T-helper 2 cell (primary cell): ENCODE measurements at places on chromosomes 7 and 10.

- DNase-seq: no peak
Observed at GRCh38 chr10:51960494-51960895, 261.1 kb upstream of the CSTF2T start.

GRCh38 chr7:27940341-27940740, 200.4 kb downstream of the TAX1BP1 start:
- DNase-seq: no peak

DNA sequence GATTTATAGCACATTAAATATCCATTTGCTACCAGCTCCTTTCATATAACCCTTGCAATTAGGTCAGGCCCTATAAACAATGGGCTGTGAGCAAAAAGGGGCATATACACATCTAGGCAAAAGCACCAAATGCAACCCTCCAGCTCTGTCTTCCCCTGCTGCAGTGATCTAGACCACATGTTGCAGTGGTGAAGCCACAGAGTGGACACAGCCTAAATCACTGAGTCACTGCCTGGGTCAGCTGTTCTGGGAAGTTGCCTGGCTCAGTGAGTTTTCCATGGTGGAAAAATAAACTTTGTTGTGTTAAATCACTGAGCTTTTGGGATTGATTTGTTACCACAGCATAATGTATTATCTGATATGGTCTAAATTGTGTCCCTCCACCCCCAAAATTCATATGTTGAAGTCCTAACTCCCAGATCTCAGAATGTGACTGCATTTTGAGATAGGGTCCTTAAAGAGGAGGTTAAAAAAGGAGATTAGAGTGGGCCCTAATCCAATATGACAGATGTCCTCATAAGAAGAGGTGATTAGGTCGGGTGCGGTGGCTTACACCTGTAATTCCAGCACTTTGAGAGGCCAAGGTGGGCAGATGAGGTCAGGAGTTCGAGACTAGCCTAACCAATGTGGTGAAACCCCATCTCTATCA, 70.4 kb downstream of the ZFAND4 start:
- DNase-seq: no peak

DNA sequence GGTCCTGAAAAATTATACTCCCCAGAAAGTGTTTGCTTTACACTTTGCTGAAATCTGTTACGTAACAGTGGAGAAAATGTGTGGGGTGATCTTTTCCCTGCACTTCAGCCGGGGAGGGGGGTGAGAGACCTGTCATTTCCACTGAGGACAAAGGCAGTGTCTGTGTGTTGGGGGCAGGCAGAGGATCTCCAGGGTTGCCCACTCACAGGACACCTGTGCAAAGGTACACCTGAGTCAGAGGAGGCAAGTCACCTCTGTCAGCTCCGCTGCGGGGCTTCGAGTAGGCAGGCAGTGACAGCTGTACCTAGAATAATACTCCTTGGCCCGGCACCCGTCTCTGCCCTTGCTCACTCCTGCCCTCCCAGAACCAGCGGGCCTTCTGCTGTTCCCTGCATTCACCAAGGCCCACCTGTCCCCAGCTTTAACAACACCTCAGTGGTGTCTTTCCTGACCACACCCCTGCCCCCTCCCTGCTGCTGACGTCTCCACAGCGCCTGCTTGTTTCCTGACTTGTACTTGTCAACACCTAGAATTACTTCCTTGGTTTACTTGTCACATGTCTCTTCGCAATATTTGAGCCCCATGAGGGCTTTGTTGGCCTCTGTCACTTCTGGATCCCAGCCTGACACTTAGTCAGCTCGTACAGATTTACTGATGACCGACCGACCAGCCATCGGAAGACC, 159.2 kb downstream of the NEURL1 start:
- no peak for DNase-seq

DNA sequence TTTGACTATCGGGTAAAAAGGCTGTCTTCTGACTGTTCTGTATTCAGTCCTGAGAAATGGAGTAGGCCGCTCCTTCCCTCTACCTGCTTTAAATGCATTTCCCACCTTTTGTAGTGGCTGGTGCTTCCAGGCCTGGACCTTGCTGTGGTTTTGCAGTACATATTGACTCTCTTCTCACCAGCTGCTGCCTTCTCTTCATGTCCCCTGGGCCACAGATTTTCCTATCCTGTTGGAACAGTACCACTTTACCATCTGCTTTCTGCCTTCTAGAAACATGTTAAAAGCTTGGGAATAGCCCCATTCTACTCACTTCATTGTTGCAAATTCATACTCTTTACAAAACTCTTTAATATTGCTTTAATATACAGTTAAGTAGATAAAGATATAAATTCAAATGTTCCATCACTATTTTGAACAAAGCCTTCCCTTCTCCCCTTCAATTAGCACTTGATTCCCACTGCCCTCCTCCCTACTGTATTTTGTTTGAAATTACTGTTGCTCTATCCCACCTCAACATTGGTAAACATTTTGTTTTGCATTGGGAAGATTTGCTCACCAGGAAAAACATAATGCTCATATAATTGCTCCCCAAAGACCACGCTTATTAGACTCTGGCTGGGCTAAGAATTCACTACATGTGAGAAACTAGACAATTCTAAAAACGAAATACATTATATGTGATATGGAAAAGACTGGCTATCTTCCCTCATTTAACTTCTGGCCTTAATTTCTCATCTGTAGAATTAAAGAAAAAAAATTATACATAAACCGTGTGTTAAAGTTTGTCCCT, 17.3 kb upstream of the SEMA3C start:
- DNase-seq: no peak

- DNase-seq: no peak
Observed at GRCh38 chr7:1340461-1341360, 108.0 kb downstream of the UNCX start.

- DNase-seq: no peak
Observed at GRCh38 chr7:99790407-99790806, 6.4 kb upstream of the CYP3A4 start.
